ENCODE measurements at places on chromosomes 6 and 20.

GRCh38 chr6:169190144-169190584 is 63.5 kb downstream of the THBS2 start:
- no peak for DNase-seq

- no peak for DNase-seq
Measured at GRCh38 chr6:52746213-52746612, 17.1 kb downstream of the GSTA2 start.

GRCh38 chr6:27720607-27721580 is 191.3 kb downstream of the OR2B2 start:
- no peak for DNase-seq

DNA sequence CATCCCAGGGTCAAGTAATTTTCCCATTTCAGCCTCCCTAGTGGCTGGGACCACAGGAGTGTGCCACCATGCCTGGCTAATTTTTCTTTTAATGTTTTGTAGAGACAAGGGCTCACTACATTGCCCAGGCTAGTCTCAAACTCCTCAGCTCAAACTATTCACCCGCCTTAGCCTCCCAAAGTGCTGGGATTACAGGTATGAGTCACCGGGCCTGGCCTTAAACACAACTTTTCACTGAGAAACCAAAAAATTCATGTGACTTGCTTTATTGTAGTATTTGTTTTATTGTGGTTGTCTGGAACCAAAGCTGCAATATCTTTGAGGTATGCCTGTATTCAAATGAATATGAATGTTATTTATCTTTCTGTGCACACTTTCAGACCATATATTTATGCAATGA is 72.2 kb downstream of the RWDD2A start:
- no peak for DNase-seq

- DNase-seq: no peak
Measured at GRCh38 chr20:14921513-14921912, 584.1 kb upstream of the FLRT3 start.

- DNase-seq: no peak
Measured at GRCh38 chr6:74879234-74879633, 326.6 kb downstream of the COL12A1 start.

DNA sequence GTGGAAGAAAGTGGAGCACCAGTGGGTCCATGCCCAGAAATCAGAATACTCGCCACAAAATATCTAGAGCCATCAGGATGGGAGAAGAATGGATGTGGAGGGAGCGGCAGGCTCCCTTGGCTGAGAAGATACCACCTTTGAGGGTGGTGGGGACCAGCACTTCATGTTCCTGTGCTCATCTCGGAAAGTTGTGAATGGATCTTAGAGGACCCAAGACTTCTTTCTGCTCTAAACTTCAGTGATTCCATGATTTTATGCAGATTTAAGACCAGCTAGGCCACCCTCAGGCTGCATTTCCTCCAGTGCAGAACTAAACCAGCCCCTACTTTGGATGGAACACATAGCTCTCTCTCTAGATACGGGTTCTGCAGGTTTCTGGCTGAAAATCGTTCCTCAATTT is 416.5 kb downstream of the CDC5L start:
- DNase-seq: no peak

DNA sequence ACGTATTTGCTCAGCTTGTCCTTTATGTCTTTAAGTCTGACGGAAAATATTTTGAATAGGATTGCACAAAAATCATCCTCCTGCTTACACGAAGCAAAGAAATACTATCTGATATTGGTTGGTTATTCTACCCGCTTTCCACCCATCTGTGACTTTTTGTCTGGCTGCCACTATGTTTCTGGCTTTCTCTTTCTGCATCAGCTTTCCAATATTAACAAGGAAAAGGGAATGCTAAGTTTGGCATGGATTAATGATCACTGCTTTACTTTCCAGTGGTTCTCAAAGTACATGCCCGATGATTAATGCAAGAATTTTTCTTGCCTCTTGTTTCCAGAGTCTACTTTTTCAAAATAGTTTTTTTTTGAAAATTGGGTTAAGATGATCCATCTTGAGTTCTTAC is 57.0 kb downstream of the RNF144B start:
- DNase-seq: no peak

- DNase-seq: no peak
Measured at GRCh38 chr20:57998276-57998675, 230.2 kb downstream of the ANKRD60 start.

- DNase-seq: no peak
Measured at GRCh38 chr20:3092611-3093379, 8.3 kb upstream of the AVP start.

DNA sequence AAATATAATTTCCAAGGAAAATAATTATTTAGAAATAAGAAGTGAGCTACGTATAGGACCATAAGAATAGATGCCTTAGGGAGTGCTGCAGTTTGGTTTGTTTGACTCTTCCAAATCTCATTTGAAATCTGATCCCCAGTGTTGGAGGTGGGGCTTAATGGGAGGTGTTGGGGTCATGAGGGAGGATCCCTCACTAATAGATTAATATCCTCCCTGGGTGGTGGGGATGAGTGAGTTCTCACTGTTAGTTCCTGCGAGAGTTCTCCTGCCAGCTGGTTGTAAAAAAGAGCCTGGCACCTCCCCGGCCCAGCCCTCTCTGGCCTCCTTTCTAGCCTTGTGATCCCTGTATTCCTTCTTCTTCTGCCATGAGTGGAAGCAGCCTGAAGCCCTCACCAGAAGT is 69.3 kb downstream of the RCAN2 start:
- no peak for DNase-seq

- DNase-seq: no peak
Measured at GRCh38 chr20:36573798-36574365, 485 bp downstream of the TGIF2 start.

DNA sequence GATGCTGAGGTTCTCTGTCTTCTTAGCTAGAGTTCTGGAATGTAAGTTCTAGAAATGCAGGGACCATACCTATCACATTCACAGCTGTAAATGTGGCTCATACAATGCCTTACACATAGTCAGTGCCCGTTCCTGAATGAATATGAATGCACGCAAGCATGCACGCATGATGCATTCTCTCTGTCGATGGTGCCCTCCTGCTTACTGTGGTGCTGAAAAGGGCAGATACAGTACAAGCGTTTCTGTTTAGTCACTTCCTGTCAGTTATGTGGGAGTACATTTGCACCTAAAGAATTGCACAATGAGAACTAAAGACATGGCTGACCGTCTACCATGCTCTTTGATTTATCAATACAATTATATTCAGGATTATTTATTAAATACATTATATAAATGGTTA is 152.2 kb upstream of the SOX4 start:
- DNase-seq: no peak

DNA sequence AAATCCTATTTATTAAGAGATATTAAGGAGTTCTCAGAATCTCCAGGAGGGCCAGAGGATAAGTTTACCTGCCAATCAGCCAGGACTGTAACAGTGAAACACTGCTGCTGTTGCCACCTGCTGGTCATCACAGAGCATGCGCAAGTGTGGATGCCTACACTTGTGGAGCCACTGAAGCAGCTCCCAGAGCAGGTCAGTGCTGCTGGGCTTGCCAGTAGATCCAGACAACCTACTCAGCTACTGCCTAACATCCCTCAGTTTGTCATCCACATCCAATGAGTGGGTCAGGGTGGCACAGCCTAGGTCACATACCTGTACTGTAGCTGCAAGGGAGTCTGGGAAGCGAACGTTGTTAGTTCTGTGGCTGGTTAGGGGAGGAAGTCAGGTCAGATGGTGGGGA is 18.3 kb upstream of the NHSL1 start:
- DNase-seq: peak; percentile 30

DNA sequence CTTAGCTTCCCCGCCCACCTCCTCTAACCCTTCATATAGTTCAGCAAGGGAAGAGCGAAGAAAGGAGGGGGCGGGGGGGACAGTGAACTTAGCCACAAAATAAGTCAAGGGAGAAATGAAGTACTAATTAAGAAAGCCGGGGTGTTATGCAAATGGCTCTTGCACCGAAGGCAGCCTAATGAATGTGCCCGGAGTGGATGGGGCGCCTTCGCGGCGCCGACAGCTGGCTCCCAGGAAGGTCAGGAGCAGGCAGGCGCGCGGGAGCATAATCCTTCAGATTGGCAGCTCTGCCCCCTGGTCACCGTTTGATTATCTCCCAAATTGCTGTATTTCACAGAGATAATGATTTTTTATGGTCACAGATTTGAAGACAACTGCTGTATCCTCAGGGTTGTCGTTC is 395.1 kb downstream of the TFAP2B start:
- no peak for DNase-seq

- no peak for DNase-seq
Measured at GRCh38 chr6:68633281-68633971, 1.7 kb upstream of the ADGRB3 start.

DNA sequence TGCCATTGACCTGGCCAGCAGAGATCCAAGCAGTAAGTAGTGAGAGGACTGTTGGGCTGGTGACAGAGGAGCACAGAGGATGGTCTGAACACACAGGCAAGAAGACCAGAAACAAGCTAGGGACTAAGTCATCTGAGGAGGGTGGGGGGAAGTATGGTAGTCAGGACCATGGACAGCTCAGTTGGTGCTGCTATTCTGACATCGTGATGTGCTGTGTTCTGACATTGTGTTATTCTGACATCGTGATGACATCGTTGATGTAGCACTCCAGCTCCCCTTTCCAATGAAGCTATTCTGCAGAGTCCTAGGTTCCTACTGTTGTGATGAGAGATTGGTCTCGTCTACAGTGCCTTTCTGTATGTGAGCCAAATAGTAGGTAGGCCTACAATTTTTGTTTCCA is 28.7 kb downstream of the CFAP206 start:
- DNase-seq: peak; percentile 15

GRCh38 chr6:10099529-10100140 is 315.2 kb downstream of the TFAP2A start:
- DNase-seq: no peak

GRCh38 chr20:2080532-2081224 is 20.9 kb upstream of the STK35 start:
- no peak for DNase-seq

DNA sequence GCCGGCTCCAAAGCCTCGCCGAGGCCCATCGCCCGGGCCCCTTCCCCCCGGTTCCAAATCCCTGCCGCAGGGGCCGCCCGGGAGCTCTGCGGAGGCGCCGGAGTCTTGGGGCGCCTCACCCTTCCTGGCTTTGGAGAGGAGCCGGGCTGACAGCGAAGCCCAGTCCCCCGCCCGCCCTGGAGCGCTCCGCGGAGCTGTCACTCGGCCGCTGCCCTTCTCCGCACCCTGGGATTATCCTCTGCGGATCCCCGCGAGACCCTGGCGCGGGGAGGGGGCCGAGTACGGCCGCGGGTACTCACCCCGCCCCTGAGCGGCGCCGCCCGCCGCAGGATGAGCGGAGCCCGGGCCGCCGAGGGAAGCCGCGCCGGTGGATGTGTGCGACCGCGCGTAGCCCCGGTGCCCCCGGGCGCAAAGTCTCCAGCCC is 343 bp downstream of the SNAP91 start:
- no peak for DNase-seq

GRCh38 chr6:34073540-34073939 is 72.3 kb downstream of the GRM4 start:
- no peak for DNase-seq

- no peak for DNase-seq
Measured at GRCh38 chr6:113364766-113365165, 492.4 kb upstream of the MARCKS start.

- no peak for DNase-seq
Measured at GRCh38 chr6:139580592-139581484, 206.4 kb upstream of the CITED2 start.
